CD4-positive, alpha-beta T cell (primary cell): ENCODE measurements at places on chromosomes 12 and 14.
A peak's percentile ranks its signal among the peaks of the same experiment; 100 is the strongest.

DNA sequence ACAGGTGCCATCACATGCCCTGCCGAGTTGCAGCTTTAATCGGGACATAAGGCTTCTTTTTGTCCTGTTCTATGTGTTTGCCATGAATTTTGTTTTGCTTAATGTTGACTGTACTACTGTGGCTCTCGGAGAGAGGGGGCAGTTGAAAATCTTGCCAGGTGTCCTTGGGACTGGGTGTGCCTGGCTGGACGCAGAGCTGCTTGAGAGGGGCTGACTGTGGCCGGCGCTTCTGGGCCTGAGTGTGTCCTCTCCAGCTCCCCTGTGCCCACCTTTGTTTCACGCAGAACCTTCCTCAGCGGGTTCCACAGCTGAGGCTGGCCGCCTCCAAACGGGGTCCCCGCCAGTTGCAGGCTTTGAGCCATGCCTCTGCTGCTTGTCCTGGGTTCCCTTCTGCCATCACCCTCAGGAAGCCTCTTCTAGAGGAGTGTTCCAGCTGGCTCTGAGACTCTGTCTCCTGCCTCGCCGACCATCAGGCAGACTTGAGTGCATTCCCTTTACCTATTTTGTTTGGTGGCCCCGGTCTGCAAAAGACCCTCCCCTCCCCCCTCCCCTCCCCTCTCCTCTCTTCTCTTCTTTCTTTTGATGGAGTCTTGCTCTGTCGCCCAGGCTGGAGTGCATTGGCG lies 49.7 kb downstream of the DDX51 start:
- DNase-seq, result no peak

GRCh38 chr12:94889445-94890210 lies 113.9 kb downstream of the NDUFA12 start:
- DNase-seq, result no peak

DNA sequence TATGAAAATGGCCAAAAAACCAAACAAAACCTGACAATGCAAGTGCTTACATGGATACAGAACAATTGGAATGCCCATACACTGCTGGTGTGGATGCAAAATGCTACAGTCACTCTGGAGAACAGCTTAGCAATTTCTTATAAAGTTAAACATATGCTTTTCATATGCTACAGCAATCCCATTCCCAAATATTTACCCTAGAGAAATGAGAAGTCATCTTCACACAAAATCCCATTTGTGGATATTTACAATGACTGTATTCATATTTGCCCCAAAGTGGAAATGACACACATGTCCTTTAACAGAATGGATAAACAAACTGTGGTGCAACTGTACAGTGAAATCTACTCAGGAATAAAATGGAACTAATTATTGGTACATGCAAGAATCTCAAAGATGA lies 20.4 kb downstream of the SAV1 start:
- no peak for DNase-seq

GRCh38 chr12:132441871-132442863 lies 47.8 kb upstream of the FBRSL1 start:
- DNase-seq, result no peak

GRCh38 chr12:6938353-6939190 lies 5.0 kb upstream of the RNU7-1 start:
- no peak for DNase-seq

DNA sequence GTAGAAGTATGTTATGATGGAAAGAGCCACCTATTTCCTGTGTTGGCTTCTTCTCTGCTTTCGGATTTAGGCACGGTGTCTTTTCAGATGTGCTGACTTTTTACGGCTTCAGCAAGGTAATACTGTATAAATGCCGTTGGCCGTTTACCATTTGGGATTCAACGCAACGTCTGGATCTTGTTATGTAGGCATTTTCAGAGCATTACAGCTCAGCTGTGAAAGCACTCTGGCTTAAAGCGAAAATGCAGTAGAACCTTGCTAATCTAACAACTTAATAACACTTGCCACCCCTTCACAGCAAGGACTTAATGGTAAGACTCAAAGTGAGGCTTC lies 229.9 kb downstream of the EFCAB11 start:
- DNase-seq, result peak; percentile 40

GRCh38 chr14:34380471-34380845 lies 81.6 kb downstream of the SPTSSA start:
- no peak for DNase-seq

- no peak for DNase-seq
Observed at GRCh38 chr12:82842480-82842879, 155.8 kb downstream of the TMTC2 start.

- no peak for DNase-seq
Observed at GRCh38 chr14:103097994-103098957, 3.8 kb downstream of the EXOC3L4 start.

- DNase-seq, result no peak
Observed at GRCh38 chr12:69966839-69967238, 141.8 kb downstream of the MYRFL start.

DNA sequence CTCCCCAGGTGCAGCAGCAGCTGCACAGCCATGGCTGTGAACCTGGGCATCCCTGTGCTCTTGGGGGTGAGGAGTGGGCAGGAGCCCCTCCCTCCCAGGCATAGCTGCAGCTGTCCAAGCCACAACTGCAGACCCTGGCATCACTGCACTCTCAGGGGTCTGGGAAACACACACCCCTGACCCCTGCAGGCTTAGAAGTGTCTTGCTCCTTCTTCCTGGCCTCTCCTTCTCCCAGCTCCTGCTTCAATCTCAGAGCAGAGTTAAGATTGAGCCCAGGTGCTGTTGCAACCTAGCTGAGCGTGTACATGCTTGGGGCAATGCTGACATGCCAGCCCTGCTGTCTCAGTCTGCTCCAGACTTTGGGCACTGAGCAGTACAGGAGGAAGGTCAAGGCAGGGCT lies 833.6 kb downstream of the FLRT2 start:
- DNase-seq, result no peak

DNA sequence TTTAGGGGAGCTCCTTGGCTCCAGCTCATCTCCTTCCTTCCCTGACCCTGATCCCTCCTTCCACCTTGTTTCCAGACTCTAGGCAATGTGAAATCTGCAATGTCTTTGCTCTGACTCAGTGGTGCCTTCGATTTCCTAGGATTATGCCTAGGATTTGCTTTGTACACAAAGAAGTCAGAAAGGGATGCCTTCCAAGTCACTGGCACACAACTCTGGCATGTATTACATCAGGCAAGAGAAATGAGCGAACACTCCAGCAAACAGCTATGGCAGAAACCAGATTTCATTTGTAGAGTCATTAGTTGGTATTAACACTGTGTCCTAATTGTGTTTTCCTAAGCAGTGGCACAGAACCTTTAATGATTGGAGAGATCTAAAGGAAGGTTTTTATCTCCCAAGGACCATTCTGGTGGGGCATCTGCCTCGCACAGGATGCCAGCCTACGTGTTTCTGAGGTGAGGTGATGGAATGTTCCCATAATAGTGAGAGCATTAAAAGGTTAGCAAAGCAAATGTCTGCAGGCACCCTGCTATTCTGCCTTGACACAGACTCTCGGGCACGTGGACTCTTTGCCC lies 84.9 kb downstream of the WSCD2 start:
- DNase-seq, result no peak
